GM18507 (cell line): ENCODE measurements at places on chromosomes 11 and 22.

DNA sequence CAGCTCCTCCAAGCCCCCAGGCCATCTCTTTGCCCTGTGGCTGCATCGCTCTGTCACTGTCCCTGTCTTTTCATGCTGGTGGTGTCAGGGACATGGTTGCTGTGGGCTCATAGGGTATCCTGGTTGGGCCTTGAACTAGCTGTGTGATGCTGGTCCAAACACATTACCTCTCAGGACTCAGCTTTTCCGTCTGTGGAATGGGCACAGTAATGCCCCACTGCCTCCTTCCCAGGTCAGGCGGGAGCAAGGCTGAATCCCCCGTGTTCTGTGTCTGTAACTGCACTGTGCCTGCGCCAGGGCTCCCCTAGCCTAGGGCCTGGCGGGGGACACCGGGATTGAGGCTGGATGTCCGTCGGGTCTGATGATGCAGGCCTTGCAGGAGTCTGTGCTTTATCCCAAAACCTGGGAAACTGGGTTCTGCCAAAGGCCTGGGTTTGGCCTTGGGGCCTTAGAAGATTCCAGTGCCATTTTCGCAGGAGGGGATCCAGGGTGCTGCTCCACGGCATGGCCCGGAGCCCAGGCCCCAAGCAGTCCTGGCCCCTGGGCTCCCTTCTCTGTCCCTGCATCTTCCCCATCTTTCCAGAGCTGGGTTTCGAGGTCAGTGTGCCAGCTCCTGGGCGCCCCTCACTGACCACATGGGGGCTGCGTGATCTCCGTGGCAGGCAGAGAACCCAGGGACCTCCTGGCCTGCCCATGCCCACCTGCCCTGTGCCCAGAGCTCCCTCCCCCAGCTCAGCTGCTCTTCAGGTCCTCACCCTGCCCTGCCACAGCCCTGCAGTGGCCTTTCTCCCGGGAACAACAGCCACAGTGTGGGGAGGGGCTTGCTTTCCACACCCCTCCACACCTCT is 32.7 kb upstream of the CELSR1 start:
- no peak for DNase-seq

DNA sequence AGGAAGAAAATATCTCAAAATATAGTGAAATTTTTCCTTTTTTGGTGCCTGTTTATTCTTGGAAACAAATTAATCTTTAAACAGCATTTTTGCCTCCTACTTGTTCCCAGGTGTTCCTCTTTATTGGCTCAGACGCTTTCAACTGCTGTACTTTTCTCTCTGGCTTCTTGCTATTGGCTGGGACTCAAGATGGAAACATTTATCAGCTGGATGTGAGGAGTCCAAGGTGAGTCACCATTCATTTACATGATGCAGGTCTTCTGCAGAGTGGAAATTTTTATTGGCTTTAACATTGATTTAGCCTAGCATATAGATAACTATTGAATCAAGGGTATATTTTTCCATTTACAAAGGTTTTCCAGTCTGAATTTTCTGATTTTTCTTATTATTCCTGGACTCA is 34.4 kb upstream of the DNAJB13 start:
- no peak for DNase-seq

- no peak for DNase-seq
Observed at GRCh38 chr11:64298966-64299846, 952 bp upstream of the CATSPERZ start.

- DNase-seq = no peak
Observed at GRCh38 chr22:30305519-30305905, 16.2 kb upstream of the CASTOR1 start.

DNA sequence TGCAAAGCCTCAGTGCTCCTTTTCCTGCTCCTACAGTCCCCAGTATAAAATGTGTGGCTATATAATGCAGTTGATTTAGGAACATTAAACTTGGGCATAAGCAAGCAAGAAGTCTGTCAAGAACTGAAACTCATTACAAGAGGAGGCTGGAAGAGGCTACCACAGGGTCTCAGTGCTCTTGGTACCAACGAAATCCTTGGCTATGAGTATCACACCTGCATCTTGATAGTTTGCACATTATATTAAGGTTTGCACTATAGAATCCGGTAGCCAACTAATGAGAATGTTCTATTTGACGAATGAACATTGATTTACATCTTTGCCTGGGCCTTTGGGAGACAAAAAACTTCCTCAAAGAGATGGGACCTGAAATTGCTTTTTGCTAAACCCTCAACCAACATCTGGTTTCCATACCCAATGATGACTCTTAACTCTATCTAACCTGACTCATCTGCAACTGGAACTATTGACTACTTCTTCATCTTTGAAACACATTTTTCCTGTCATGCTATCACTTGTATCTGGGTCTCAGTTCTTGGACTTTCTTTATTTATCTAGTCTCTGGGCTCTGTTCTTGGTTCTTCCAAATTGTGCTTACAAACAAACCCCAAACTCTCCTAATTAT is 207.2 kb upstream of the CTSC start:
- no peak for DNase-seq

DNA sequence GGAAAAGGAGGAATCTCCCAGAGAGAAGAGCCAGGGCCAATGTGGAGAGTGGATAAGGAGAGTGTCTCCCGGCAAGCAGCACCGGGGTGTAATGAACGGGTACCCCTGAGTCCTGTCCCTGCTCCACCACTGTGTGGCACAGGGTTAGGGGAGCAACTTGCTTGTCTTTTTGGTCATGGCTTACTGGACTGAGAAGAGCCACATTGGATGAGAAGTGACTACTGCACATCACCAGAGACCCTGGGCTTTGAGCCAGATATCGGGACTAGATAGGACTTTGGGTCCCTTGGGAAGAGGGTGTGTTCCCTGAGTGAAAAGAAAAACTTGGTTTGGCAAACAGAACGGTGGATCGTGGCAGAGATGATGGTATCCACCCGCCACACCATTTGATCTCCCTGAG is 24.6 kb downstream of the SDHAF2 start:
- no peak for DNase-seq

DNA sequence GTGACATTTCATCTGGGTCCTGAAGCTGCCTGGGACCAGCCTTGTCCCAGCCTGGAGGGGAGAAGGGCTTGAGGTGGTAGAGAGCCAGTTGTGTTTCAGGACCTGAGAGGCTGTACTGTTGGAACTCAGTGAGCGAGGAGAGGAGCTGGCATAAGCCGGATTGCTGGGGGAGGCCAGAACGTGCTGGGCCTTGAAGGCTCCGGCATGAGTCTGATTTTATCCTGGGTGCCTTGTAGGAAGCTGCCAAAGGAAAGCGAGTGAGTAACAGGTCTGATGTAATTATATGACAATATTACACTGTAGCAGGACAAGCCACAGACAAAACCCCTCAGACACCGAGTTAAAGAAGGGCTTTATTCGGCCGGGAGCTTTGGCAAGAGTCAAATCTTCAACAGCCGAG is 17.2 kb downstream of the AP2A2 start:
- DNase-seq = no peak

DNA sequence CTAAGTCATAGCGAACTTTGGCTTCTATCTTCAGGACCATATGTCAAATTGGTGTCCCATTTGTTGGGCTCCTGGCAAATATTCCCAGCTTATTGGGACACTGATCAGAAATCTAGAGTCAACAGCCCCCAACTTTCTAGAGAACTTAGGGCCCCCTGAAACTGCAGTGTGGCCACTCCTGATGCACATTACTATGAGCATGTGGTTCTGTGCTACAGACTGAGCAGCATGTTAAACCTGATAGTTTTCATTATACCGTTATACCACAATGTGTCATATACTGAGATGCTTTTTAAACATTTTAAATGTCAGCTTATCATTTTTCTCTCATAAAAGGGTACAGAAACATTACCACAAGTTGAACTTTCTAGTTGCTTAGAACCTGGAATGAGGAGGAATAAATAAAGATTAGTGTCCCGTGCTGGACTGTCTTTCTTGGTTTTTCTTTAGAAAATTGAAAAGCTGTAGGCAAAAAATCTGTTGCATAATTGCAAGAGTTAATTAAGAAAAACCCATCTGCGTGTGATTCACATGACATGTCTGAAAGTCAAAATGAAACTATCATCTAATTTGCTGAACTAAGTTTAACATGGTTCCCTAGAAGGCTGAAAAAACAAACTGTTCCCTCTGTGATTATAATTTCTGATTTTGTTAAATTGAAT is 16.4 kb upstream of the CTSC start:
- DNase-seq = no peak

DNA sequence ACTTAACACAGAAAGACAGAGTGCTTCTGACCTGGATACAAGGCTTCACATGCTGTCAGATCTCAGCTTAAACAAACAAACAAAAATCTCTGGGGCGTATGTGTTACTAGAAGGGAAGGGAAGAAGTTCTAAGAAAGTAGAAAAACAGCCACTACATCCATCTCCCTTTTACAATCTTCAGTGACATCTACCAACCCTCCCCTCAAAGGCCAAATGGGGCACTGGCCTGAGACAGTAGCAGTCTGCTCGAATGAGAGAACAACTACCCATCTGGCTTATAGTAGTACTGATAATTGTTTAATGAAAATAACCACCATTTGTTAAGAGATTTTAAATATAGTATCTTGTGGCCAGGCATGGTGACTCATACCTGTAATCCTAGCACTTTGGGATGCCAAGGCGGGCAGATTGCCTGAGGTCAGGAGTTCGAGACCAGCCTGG is 29.4 kb downstream of the CCDC83 start:
- no peak for DNase-seq
